Endothelial cell of coronary artery (primary cell): ENCODE measurements at places on chromosomes 12 and 14. TPM values are rescaled to one million over a fixed set of nuclear protein-coding genes. Genes with fewer than 3 reads are reported as not detected.

GRIP1 gene
- total RNA-seq, result 0.09 TPM in 2 replicates

OLR1 gene
- not detected in 2 replicates for total RNA-seq

FSCB gene
- total RNA-seq, result not detected in 2 replicates

TMEM229B gene
- under 0.01 and 0.19 TPM in 2 replicates for total RNA-seq

TROAP gene
- total RNA-seq, result 3.5 and 10.7 TPM in 2 replicates

RDH16 gene
- total RNA-seq, result under 0.01 and 0.28 TPM in 2 replicates

C12orf54 gene
- total RNA-seq, result not detected in 2 replicates

NGB gene
- total RNA-seq, result not detected in 2 replicates

OR6C2 gene
- total RNA-seq, result not detected in 2 replicates

GYS2 gene
- not detected in 2 replicates for total RNA-seq

ACVRL1 gene
- 448 and 520 TPM in 2 replicates for total RNA-seq

SDSL gene
- total RNA-seq, result 6.8 and 7.0 TPM in 2 replicates

RASAL1 gene
- not detected in 2 replicates for total RNA-seq

FOXA1 gene
- 0.09 and 2.0 TPM in 2 replicates for total RNA-seq
